ENCODE measurements at places on chromosomes 5 and 9.

- DNase-seq, result no peak
Measured at GRCh38 chr5:139711906-139712224, 63.7 kb downstream of the CXXC5 start.

- DNase-seq, result no peak
Measured at GRCh38 chr5:116273448-116274242, 188.8 kb downstream of the COMMD10 start.

DNA sequence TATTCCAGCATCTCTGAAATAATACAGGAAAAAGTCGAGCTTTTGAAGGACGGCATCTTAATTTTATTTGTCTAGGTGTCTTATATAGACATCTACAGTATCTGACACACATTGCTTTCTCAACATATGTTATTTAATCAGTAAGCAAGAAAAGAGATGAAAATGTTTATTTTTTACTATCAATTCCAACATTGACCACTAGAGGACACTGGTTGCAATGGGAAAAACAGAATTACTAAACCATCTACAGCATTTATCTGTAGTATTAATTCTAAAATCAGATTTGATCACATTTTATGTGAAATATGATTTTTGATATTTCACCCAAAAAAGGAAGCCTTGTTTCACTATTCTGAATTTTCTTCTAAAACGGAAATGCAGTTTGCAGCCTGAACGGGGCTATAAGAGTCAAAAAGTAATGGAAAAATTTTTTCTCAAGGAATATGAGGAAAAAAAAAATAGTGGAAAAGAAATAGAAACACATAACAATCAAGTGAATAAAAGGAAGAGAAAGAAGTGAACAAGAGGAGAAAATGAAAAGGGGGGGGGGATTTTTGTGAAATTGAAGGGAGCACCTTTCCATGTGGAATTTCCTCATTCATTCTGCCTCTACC is 98.6 kb downstream of the OSTF1 start:
- DNase-seq, result peak; percentile 5

GRCh38 chr5:6875376-6875775 is 162.1 kb downstream of the TENT4A start:
- no peak for DNase-seq

- DNase-seq, result no peak
Measured at GRCh38 chr9:75188756-75189155, 100.4 kb downstream of the OSTF1 start.

DNA sequence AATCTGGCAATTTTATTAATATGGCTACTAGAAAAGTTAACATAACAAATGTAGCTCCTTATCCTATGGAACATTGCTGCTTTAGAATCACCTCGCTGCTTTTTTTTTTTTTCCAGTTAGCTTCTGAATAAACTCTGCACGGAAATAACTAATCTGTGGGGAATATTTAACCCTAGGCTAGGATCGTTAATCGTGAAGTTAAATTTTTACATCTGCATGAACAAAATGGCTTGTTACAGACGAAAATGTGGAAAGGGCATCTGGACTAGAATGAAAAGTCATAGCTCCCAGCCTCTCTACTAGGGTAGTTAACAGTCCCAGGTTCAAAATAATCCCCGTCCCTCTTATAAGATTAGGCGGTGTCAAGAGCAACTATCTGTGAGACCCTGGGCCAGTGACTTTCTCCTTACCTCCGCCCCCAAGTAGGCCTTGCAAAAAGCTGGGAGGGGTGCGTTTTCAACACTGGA is 470 bp upstream of the SLC22A5 start:
- DNase-seq, result no peak

DNA sequence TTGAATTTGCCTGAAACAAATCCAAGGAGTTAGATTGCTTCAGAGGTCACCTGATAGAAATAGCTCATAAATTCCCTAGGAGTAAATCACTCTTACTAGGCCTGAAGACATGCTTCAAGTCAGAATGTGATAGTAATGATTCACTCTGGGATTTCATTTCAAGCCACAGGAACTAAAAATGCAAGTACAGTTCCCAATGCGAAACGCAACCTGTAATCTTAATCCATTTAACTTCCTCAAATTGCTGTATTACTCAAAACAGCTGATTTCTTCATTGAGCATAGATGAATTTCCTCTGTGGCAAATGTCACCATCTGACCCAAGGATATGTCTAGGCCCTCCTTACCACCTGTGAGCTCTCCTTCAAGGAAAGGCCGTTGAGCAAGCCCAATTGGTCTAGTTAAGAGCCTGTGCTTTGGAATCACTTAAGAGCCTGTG is 32.1 kb upstream of the IL6ST start:
- DNase-seq, result no peak

DNA sequence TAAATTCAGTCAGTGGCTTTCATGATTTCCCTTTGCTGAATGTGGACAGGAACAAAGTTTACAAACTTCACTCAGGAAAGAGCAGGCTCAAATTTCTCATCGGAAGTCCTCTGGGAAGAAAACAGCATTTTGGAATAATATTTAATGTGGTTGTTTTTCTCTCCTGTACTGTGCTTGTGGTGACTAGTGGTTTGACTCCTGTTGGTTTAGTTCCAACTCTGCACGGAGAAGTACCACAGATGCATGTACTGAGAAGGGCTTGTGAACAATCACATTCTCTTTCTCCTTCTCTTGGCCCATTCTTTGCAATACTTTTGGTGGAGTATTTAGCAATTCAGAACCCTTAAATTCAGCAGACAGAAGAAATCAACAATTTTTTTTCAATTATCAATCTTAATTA is 13.3 kb downstream of the MPDZ start:
- no peak for DNase-seq

GRCh38 chr5:114335391-114335790 is 26.5 kb upstream of the KCNN2 start:
- DNase-seq, result no peak

DNA sequence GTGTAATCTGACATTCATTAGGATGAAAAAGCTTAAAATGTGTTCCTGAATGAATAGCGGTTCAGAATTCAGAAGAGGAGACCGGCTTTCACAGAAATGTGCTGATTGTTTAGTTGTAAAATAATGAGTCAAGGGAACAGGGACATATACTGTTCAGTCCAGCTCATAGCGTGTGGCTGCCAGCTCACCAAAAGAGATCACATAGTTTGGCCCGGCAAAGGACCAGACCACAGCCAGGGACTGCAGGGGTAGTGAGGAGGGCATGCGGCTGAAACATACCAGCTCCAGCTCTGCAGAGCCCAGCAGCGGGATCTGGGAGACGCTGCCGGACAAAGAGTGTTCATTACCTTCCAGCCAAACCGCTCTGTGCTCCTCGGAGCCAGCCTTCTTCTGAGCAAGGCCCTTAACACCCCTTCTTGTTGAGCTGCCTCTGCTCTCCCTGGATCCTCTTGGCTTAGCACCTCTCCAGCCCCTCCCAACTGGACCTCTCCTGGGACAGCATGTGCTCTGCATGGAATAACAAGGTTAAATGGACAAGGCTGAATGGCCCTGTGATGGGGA is 116.8 kb upstream of the CNTLN start:
- DNase-seq, result no peak

- no peak for DNase-seq
Measured at GRCh38 chr5:179812135-179812825, 5.6 kb upstream of the MGAT4B start.

DNA sequence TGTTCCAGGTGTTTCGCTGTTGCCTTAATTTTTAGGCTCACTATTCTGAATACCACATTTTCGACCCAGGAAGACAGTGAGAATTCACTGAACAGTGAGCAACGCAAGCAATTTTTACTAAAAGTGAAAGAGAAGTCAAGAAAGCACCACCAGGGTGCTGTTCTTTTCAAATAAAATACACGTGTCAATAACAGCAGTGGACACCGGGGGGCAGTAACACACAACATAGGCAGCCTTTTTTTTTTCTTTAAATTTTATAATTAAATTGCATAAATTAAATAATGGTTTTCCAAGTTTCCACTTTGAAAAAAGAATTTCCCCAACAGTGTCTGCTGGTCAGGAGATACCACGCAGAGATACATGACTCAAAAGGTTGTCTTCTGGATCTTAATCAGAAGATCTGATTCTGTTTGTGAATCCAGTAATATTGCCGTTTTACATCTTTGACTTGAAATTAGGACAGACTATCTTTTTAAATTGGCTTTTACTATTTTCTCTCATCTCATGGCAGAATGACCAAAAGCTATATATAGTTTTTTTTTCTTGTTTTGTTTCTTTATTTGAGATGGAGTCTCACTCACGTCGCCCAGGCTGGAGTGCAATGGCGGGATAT is 47.1 kb upstream of the SH3GL2 start:
- DNase-seq, result peak; percentile 7

Data from Panc1 (cell line).